ENCODE measurements at places on chromosomes 12 and 14.
A peak's percentile ranks its signal among the peaks of the same experiment; 100 is the strongest.

- DNase-seq, result no peak
Observed at GRCh38 chr12:112591488-112591887, 172.7 kb downstream of the PTPN11 start.

- no peak for DNase-seq
Observed at GRCh38 chr12:4701395-4702190, 18.6 kb upstream of the GALNT8 start.

- DNase-seq, result no peak
Observed at GRCh38 chr14:24634158-24634557, at the start of gene GZMB. Gene GZMB, minus strand, starts transcription at chr14:24634190. Its CDS starts 30 bp downstream, at chr14:24634160.

DNA sequence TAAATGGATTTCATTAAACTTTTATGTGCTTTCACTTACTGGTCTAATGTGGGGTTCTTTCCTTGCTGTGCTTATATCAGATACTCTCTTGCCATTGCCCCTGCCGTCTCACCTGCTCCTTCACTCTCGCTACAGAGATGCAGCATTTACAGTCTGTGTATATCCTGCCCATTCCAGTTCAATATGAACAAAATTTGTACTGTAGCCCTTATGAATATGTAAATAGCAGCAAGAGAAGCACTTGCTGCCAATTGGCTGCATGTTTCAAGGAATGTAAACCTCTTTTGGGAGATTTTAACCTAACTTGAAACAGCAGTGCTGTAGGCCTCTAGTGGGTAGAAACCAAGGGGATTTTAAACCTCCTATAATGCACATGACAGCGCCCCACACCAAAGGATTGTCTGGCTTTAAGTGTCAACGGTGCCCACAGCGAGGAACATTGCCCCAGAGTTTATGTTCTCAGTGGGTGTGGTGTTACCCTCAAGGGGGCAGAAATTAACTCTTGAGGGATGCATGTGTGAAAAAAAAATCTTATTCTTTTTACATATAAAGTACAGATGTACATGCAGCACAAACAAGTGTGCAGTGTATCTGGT lies 19.1 kb downstream of the PCNX1 start:
- DNase-seq, result no peak

GRCh38 chr12:102950107-102950949 lies 7.1 kb upstream of the ASCL1 start:
- peak; percentile 87 for DNase-seq

- no peak for DNase-seq
Observed at GRCh38 chr12:102851246-102851645, 65.8 kb downstream of the PAH start.

- DNase-seq, result no peak
Observed at GRCh38 chr12:38771871-38772270, 133.5 kb downstream of the CPNE8 start.

DNA sequence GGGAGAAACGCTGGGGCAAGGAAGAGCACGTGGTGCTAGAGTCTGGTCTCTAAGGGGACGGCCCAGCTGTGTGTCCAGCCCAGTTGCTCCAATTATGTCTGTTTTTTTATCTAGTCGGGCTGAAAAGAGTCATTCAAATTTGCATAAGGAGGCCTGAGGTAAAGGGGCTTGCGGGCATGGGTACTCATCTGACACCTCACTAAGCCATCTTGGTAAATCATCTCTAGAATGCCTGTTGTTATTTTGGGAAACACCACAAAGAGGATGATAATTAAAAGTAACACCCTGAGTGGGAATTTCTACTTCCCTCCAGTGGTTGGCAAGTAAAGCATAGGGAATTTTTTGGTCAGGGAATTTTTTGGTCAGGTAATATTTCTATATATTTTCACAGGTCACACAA lies 196.1 kb upstream of the ALG10B start:
- DNase-seq, result no peak

DNA sequence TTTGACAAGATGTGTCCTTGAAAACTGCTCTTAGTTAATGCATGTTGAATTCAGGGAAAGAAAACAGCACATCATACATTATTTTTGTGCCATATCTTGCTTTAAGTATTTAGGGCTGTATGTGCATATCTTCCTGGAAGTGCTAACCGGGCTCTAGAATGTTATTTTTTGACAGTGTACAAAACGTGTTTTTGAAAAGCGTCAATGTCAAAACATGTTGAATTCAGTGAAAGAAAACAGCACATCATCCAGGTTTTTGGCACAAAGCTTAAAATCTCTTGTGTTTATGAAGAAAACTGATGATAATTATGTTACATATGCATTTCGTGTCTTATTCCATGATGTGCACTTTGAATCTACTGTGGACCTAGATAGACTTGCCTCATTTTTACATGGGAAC lies 82.7 kb downstream of the ASCL4 start:
- no peak for DNase-seq

DNA sequence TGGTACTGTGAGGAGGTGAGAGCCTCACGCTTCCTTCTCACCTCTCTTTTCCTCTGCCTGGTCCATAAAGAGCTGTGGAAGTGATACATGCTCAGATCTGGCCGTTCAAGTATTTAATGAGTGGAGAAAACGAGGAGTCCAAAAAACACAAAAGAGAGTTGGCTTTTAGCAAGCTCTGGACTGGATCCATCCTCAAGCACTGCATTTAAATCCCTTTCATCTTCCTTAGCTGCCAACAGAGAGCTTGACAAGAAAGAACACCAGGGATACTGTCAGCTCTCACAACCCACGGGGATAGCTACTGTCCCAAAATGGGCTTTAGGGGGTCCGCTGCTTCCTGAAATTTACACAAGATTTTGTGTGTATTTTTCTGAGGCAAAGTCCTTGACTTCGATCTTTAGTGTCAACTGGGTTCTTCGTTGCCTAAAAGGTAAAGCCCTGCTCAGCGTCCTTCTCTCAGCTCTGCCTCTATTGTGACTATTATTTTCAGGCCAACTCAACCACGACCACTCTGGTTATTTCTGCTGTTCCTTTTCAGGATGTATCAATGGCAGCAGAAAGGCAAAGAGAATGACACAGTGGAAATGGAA lies 120.9 kb downstream of the TMTC1 start:
- no peak for DNase-seq

GRCh38 chr12:4910502-4911315 lies 1.0 kb downstream of the KCNA1 start:
- DNase-seq, result peak; percentile 59

DNA sequence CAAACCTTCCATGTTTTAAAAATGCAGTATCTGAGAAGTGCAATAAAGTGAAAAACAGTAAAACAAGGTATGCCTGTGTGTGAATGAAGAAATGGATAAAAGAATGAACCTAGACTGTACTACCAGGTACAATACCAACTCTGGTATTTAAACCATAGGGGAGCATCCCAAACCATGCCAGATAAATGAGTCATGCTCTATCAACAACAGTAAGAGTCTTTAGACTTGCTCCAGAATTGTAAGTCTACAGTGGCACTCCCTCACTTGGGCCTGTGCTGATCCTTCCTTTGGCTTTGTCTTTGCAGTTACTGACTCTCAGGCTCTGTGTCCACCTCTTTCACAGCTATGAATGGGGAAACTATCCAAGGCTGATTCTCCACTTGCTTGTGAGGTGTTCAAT lies 38.1 kb downstream of the BBS10 start:
- no peak for DNase-seq

DNA sequence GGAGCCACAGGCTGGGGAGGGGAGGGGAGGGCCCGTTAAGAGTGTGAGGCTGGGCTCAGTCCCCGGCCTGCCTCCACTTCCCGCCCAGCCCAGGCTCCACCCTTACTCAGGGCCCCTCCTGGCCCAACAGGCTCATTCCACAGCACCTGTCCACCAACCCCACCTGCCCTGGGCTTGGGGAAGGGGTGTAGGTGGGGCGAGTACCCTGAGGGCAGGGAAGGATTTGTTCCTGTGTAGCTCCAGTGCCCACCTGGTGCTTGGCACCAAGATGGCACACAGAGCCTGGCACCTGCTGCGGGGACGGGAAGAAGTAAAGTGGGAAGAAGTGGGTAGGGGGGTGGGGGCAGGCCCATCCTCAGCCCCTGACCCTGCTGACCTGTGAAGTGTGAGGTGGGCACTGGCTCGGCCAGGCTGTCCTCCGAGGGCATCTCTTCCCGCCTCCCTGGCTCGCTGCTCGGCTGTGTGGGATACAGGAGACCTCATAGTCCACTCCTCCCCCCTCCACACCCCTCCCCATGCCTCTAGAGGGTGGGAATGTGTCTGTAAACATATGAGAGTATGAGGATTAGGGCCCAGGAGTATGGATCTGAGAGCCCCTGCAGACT lies 35.1 kb downstream of the NCKAP5L start:
- no peak for DNase-seq

- no peak for DNase-seq
Observed at GRCh38 chr14:20969336-20969735, 14.0 kb downstream of the RNASE2 start.

GRCh38 chr12:90574676-90575075 lies 380.3 kb downstream of the CCER1 start:
- DNase-seq, result no peak

DNA sequence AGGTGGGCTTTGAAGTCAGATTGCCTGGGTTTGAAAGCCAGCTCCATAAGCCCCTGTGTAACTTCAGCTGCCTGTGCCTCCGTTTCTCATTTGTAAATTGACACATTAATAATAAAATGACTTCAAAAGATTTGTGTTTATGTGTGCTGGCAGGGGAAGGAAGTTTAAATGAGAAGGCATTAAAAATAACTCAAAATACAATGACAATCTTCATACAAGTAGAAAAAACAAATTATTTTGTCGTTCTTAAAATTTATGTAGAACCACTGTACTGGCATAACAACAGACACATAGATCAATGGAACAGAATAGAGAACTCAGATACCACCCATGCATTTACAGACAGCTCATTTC lies 83.0 kb downstream of the PPM1A start:
- DNase-seq, result no peak

DNA sequence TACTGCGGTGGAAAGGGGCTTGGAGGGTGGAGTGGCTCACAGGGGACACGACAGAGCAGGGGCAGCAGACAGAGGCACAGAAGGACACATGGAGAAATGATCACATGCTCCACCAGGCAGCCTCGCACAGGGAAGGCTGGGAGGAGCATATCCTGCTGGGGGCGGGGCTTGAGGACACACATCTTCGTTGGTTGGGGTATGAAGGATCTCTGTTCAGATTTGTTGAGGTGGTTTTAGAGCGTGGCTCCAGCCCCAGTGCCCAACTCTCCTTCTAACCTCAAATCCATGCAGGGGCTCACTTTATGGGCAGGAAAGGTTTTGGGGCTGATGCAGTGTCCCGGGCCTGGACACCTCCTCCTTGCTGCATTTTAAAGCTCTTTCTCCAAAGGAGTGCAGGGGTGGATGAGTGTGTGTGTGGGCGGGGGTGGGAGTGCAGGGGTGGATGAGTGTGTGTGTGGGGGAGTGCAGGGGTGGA lies 733 bp upstream of the P3H3 start:
- peak; percentile 91 for DNase-seq

DNA sequence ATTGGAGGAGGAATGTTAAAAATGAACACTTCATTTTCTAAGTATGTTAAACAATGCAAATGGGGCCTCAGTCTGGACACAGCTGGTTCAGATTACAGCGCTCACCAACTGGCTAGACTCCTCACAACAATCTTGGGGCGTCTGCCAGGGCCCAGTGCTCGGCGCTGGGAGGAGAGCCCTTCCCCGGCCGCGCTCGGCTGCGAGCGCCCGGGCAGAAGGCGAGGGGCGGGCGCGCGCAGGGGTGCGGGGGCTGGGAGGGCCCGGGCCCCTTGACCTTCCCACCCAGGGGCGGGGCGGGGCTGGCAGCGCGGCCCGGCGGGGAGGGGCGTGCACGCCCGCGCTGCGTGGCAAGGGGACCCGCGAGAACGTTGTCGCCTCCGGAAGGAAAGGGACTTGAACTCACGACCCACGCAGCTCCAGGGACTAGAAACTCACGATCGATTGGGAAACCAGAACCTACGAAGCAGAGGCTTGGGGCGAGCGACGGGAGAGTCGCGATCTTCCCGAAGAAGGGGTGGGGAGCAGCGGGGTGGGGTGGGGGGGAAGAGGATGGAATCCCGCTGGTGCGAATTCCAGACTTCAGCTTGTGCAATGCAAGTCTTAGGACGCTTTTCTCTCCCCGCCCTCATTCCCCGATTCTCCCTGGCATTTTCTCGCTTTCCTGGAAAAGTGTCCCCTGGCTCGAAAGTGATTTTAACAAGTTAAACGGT lies at the start of gene FBLN5:
Gene FBLN5 (minus strand): TSS at position 220 of the 710 bp plus-strand sequence. CDS start 465 bp downstream, outside the sequence.
- DNase-seq, result peak; percentile 61

- no peak for DNase-seq
Observed at GRCh38 chr14:76073717-76074116, 78.0 kb upstream of the GPATCH2L start.

DNA sequence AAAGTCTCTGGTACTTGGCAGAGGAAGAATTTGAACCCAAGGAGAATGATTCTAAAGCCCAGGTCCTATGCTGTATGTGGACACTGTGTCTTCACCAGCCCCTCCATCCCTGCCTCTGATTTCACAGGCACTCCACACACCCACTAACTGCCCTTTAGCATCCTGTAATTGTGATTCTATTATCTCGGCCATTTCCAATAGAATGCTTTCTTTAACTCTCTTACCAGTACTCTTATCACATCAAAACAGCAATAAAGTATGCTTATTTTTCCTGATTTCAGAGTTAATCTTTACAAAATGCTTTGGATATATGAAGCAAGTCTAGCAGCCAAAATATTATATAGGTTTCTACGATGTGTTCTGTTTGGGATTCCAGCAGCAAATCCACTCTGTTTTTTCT lies 37.9 kb upstream of the BTG1 start:
- DNase-seq, result no peak

DNA sequence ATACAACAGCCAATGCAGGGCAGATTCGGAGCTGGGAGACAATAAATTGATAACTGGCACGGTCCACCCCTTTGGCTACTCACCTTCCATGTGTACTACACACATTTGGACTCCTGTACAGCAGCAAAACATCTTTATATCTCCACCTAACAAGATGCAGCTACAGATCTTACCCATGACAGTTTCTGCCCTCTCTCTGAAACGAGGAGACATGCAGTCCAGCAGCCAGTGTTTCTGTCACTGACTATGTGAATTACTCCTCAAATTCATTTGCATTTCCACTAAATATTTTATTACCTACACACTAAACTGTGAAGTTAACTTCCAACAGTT lies 58.7 kb upstream of the BEGAIN start:
- DNase-seq, result no peak

DNA sequence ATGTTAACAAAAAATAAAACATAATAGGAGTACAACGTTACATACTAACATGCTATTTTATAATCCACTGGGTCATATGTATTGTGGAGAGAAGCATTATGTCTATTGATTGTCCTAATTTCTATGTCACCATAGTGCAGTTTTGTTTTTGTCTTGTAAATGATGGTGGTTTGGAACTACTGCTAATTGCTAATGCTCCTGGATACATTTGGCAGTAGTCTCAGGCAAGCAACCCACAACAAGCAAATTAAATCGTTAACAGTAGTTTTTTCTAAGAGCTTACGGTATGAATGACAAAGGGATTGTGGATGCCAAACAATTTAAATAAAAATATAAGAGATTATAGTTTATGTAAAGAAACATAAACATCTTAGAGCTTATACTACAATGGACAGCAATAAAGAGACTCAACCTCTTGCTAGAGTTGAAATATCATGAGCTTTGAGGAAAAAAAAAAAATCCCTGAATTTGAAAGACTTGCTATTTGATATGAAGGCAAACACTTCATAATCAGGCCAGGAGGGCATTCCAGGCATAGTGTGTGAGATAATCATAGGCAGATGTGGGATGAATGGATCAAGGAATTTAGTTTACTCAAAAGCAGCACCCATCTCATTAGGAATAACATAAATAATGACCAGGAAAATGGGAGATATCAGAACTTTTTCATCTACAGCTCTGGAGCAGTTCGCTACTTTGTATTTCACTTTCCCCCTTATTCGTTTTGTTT lies 181.3 kb downstream of the CCDC59 start:
- DNase-seq, result no peak
